ENCODE measurements at places on chromosomes 5 and 9. TPM values are rescaled to one million over a fixed set of nuclear protein-coding genes. Genes with fewer than 3 reads are reported as not detected.

DNA sequence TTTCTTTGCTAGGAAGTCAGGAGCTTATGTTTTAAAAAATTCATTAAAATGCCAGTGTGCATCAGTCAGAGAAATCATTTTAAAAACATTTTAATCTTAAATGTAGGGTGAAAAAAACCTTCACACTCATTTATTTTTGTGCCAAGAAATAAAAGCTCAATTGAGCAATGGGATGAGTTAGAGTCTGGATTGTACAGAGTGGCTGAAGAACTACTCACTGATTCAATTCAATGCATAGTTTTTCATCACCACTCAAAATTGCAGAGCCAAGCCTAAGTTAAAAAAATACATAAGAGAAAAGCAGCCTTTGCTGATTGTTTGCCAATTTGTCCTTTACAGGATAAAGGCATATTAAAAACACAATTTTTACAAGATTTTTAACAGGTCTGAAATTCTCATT lies 168.2 kb upstream of the DMRTA1 start:
- no peaks in the 10 kb centered on the region for H3K4me1 ChIP-seq
- H3K4me3 ChIP-seq = no peak overlapping the region
- no peak for DNase-seq
- H3K27ac ChIP-seq = no peak overlapping the region

Gene CARD9
- polyA plus RNA-seq = 41.4 TPM

- no peaks in the 10 kb centered on the region for H3K4me1 ChIP-seq
- H3K27me3 ChIP-seq = no peaks in the 10 kb centered on the region
- H3K36me3 ChIP-seq = no peaks in the 10 kb centered on the region
- no peak overlapping the region for H3K4me3 ChIP-seq
- no peak for DNase-seq
Measured at GRCh38 chr5:176521699-176522263, 15.4 kb downstream of the RNF44 start.

Gene CTXN3
- not detected for polyA plus RNA-seq

Gene AJM1
- 2.0 TPM for polyA plus RNA-seq

DNA sequence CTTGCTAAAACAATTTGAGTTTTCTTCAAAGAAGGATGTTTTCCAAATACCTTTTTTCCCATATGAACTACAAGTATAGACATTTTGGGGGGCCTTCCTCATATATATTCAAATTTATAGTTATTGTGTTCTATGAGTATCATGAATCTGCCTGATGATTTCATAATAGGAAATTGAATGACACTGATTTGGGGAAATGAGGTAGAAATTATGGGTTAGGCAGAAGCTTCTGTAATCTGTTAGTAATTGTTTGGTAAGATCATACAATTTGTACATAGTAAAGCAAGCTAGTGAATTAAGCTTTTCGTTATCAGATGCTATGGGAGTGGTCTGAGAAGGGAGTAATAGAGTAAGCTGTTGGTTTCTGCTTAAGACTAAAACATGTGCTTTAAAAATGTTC lies 98.0 kb downstream of the TRIO start:
- H3K36me3 ChIP-seq = no peaks in the 10 kb centered on the region
- no peaks in the 10 kb centered on the region for H3K27me3 ChIP-seq
- no peak overlapping the region for H3K27ac ChIP-seq
- peaks cover 9% of the 10 kb centered on the region for H3K4me1 ChIP-seq
- no peak overlapping the region for H3K4me3 ChIP-seq

GRCh38 chr9:33162721-33163311 lies 4.3 kb downstream of the B4GALT1 start:
- H3K4me1 ChIP-seq = peaks cover 87% of the 10 kb centered on the region
- DNase-seq = peak; percentile 47
- peak overlapping the region; percentile 99 for H3K27ac ChIP-seq
- H3K27me3 ChIP-seq = no peaks in the 10 kb centered on the region
- no peak overlapping the region for H3K4me3 ChIP-seq

DNA sequence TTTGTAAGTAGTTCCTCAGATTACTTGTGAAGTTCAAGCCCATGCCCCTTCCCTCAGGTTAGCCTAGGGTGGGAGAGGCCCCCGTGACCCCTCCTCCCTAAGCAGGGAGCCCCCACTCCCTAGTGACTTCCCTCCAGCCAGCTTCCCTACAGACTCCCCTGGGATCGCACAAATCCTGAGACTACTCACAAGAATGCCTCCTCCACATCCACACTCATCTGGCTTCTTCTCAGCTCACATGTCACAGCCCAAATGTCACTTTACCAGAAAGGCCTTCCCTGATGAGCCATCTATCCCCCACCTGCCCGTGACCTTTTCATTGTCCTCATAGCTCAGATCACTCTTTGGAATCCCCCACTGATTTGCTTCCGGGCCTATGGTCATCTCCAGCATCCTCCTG lies 96.7 kb upstream of the ARAP3 start:
- no peak overlapping the region for H3K4me3 ChIP-seq
- H3K36me3 ChIP-seq = no peaks in the 10 kb centered on the region
- H3K4me1 ChIP-seq = no peaks in the 10 kb centered on the region
- no peak for DNase-seq
- no peak overlapping the region for H3K27ac ChIP-seq

GRCh38 chr5:163889369-163889768 lies 383.9 kb downstream of the MAT2B start:
- no peaks in the 10 kb centered on the region for H3K36me3 ChIP-seq
- H3K4me3 ChIP-seq = no peak overlapping the region
- H3K27ac ChIP-seq = no peak overlapping the region
- no peak for DNase-seq
- no peaks in the 10 kb centered on the region for H3K27me3 ChIP-seq

GRCh38 chr5:51484326-51484725 lies 101.1 kb downstream of the ISL1 start:
- DNase-seq = no peak
- no peaks in the 10 kb centered on the region for H3K27me3 ChIP-seq
- no peaks in the 10 kb centered on the region for H3K4me1 ChIP-seq
- no peak overlapping the region for H3K27ac ChIP-seq
- no peaks in the 10 kb centered on the region for H3K36me3 ChIP-seq

- DNase-seq = no peak
- H3K27me3 ChIP-seq = peaks cover 21% of the 10 kb centered on the region
- no peaks in the 10 kb centered on the region for H3K36me3 ChIP-seq
- no peak overlapping the region for H3K4me3 ChIP-seq
- H3K4me1 ChIP-seq = no peaks in the 10 kb centered on the region
- H3K27ac ChIP-seq = no peak overlapping the region
Measured at GRCh38 chr5:139910901-139911300, 115.3 kb downstream of the PSD2 start.

DNA sequence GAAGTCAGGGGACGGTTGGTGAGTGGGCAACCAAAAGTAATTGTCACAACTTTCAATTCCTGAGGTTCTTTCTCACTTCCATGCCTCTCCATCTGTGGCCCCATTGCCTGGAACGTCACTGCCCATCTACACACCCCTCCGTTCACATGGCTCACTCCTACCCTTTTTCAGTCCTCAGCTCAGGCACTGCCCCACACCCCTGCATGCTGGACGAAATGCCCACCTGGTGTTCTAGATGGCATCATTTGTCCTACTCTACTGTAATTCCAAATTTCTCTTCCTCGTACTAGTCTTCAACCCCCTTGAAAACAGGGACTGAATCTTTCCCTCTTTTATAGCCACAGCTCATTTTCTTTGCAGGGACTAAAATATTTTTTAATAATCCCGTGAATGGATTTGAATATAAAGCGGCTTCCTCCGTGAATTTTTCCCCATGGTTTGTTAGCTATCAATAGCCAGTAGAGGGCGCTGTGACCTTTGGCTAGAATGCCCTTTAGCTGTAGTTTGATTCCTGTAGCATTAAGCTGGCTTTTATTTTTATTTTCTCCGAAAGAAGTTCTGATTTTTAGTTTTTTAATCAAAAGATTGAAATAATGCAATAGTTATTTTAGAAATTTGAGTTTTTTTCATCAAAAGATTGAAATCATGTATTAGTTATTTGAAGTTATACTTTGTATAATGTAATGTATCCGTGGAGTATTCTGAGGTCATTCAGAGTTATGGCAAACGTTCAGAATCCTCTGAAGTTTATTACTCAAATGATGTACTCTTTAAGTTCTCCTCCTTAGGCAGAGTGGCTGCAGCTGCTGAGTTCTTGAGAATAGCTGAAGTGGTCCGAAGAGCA lies 232.1 kb downstream of the SH3GL2 start:
- DNase-seq = no peak
- no peaks in the 10 kb centered on the region for H3K4me1 ChIP-seq
- no peak overlapping the region for H3K27ac ChIP-seq

DNA sequence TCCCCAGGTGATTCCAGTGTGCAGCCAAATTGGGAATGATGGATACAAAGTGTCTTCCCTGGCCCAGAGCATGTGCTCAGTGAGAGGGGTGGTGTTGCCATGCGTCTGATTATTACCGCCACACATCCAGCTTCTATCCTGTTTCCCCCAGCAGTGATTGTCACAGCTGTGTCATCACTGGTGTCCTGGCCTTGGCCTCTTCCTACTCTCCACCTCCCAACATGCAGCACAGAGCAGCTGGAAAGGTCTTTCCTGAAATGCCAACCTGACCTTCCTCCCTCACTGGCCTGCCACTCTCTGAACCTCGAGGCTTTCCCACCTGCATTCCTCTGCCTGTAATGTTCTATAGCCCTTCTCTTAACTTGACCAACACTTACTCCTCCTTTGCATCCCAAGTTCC lies 60.0 kb downstream of the TMOD1 start:
- no peak for DNase-seq
- no peak overlapping the region for H3K4me3 ChIP-seq
- no peaks in the 10 kb centered on the region for H3K27me3 ChIP-seq
- H3K27ac ChIP-seq = no peak overlapping the region

Gene NR4A3
- polyA plus RNA-seq = 0.88 TPM

Gene NPR2
- polyA plus RNA-seq = not detected

Gene HRH2
- 25.5 TPM for polyA plus RNA-seq

DNA sequence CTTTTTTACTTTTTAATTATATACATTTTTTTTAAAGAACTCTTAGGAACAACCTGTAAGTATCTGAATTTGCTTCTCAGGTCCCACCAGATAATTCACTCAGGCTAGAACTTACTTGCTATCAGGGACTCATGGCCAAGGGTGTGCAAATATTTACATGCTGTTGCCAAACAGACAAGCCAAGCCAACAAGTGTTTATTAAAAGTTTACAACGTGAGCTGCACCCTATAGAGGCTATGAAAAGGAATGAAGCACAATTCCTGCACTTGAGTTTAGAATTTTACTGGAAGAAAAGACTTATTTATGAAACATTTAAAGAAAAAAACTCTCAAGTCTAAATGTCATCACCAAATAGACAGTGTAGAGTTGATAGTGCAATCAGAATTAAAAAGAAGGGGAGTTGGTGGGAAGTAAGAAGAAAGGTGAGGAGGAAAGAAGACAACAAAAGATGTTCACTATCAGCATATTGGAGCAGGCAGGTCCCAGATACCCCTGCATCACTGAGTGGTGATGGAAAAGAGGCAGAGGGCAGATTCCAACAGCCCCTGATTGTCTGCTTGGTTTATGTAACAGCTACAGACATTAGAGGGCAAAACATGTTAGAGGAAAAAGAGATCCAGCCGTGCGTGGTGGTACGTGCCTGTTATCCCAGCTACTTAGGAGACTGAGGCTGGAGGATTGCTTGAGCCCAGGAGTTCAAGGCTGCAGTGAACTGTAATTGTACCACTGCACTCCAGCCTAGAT lies 32.8 kb downstream of the SH3RF2 start:
- DNase-seq = no peak
- no peaks in the 10 kb centered on the region for H3K36me3 ChIP-seq
- H3K27ac ChIP-seq = no peak overlapping the region
- no peak overlapping the region for H3K4me3 ChIP-seq

- H3K36me3 ChIP-seq = no peaks in the 10 kb centered on the region
- H3K27me3 ChIP-seq = no peaks in the 10 kb centered on the region
- H3K4me3 ChIP-seq = no peak overlapping the region
Measured at GRCh38 chr5:171367424-171368370, 20.0 kb upstream of the NPM1 start.

GRCh38 chr5:112006721-112007120 lies 249.7 kb upstream of the NREP start:
- H3K27me3 ChIP-seq = no peaks in the 10 kb centered on the region
- no peaks in the 10 kb centered on the region for H3K36me3 ChIP-seq
- H3K4me1 ChIP-seq = no peaks in the 10 kb centered on the region
- no peak overlapping the region for H3K27ac ChIP-seq
- no peak overlapping the region for H3K4me3 ChIP-seq

- H3K4me1 ChIP-seq = peaks cover 23% of the 10 kb centered on the region
- DNase-seq = no peak
- H3K36me3 ChIP-seq = peaks cover 3% of the 10 kb centered on the region
- H3K27me3 ChIP-seq = no peaks in the 10 kb centered on the region
Measured at GRCh38 chr9:79598562-79599345, 27.0 kb downstream of the TLE4 start.

DNA sequence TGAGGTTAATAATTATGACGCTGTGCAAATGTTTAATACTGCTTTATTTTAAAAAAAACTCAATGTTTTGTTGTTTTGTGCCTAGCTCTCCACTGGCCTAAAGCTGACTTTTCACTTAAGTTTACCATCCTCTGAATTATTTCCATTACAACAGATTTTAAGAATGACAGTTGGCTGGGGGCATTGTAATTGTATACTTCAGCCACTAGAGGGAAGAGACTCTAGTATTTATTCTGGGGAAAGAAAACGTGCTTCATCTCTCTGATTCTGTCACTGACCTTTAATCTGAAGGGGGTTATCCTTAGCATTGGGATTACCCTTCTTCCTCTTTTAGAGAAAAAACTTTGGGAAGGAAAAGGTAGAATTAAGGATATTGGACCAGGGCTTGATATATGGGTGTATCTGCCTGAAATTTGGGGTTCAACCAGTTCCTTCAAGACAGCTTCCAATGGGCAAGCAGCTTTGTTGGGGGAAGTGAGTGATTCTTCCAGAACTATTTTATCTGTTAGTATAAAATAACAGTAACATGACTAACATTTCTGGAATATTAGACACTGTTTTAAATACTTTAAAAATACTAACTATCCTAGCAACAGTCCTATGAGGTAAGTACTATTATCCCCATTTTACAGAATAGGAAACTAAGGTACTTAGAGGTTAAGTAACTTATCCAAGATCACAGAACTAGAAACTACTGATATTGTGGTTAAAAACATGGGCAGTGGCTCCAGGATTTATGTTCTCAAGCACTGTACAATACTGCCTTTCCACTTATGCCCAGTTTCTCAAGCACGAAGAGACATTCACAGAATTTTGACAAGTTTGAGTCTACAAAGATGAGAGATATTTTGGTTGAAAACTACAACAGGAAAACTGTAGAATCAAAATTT lies 208.4 kb downstream of the CD180 start:
- H3K36me3 ChIP-seq = no peaks in the 10 kb centered on the region
- H3K4me3 ChIP-seq = no peak overlapping the region
- peak; percentile 34 for DNase-seq
- peaks cover 8% of the 10 kb centered on the region for H3K4me1 ChIP-seq
- no peaks in the 10 kb centered on the region for H3K27me3 ChIP-seq

Gene ZNG1C
- polyA plus RNA-seq = 29.8 TPM

GRCh38 chr5:131378721-131379541 lies 115.1 kb downstream of the CDC42SE2 start:
- no peak overlapping the region for H3K4me3 ChIP-seq
- no peaks in the 10 kb centered on the region for H3K36me3 ChIP-seq
- peak; percentile 27 for DNase-seq
- peaks cover 45% of the 10 kb centered on the region for H3K4me1 ChIP-seq
- peak overlapping the region; percentile 83 for H3K27ac ChIP-seq
- no peaks in the 10 kb centered on the region for H3K27me3 ChIP-seq

All from CD14-positive monocyte (primary cell).